ENCODE measurements at places on chromosomes 13 and 19.
A peak's percentile ranks its signal among the peaks of the same experiment; 100 is the strongest.

DNA sequence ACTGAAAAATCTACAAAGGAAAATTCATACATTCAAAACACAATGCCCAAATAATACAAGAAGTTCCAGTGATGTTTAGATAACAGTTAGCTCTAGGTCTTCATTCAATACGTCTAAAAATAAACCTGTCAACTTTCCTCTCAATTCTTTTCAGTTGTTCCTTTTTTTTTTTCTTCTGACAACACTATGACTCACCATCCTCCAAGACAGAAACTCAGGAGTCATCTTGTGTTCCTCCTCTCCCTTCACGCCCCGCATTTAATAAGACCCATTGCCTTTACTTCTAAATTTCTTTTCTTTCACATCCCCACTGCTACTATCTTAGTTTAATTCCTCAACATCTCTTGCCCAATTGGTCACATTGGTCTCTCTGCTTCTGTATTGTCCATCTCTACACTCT, 759.9 kb downstream of the GPC5 start:
- no peak for DNase-seq

- no peak for DNase-seq
Observed at GRCh38 chr13:32041429-32041828, 9.9 kb downstream of the FRY start.

GRCh38 chr19:8387688-8388611, 2.2 kb upstream of the RAB11B start:
- no peak for DNase-seq

GRCh38 chr19:28705008-28705407, 507.9 kb downstream of the UQCRFS1 start:
- no peak for DNase-seq

- peak; percentile 75 for DNase-seq
Observed at GRCh38 chr13:72651144-72651543, 76.3 kb downstream of the MZT1 start.

DNA sequence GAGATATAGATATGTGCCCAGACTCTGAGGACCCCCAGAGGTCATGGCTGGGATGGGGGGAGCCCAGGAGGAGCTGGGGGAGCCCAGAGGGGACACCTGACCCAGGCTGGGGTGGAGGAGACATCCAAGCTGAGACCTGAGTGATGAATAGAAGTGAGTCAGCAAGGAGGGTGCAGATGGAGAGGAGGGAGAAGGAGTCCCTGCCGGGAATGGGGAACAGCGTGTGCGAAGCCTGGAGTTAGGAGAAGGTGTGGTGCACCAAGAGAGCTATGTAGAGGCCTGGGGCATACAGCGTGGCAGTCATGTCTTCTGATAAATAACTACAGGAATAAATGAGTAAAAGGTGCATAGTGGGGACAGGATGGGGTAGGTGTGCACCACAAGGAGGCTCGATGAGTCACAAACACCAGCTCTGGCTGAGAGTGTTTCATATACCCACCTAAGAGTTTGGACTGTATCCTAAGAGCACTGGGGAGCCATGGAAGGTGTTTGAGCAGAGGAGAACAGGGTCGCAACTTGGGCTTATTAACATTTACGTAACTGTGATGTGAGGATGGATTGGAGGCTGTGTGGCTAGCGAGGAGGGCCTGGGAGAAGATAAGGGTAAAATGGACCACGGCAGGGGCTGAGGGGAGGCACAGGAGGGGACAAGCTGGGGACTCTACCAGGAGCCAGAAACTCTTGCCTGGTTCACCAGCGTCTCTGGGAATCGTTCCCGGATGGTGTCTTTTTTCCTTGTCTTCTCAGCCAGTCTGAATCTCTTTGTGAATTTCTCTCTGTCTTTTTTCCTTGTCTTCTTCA, 1.4 kb downstream of the CEACAM18 start:
- no peak for DNase-seq

GRCh38 chr13:101712026-101712348, 259.5 kb downstream of the ITGBL1 start:
- no peak for DNase-seq

DNA sequence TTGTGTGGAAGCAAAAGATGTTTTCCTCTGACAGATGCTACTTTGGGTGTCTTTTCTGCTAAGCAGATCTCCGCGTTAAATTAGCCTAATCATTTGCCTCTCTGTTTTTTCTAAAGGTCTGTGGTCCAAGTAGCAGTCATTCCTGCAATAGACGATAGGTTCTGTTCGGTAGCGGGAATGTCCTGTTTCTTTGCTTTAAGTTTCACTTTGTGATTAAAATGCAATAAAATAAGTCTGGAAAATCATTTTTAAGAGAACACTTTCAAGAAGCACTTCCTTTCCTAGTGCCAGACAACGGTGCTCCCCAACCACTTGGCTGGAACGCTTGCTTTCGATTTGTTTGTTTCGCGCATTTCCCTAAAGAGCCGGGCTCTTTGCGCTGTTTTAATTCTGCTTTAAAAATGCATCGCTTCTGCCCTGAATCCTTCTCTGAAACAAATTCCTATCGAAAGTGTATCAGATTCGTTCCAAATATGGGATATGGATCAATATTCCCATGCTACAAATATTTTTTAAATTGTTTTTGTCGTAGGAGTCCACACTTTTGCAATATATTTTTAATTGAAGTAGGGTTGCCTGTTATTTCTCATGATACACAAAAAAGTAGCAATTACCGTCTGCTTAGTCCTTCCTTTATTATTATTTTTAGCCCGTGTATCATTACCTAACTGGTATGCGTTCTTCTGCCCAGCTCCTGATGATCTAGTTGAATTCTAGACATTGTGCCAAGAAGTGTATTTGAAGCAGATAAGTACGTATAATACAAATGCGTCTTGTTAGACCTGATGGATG, 14.2 kb downstream of the ZIC2 start:
- DNase-seq: peak; percentile 91

- DNase-seq: no peak
Observed at GRCh38 chr19:42287827-42288107, 14.2 kb upstream of the PRR19 start.

DNA sequence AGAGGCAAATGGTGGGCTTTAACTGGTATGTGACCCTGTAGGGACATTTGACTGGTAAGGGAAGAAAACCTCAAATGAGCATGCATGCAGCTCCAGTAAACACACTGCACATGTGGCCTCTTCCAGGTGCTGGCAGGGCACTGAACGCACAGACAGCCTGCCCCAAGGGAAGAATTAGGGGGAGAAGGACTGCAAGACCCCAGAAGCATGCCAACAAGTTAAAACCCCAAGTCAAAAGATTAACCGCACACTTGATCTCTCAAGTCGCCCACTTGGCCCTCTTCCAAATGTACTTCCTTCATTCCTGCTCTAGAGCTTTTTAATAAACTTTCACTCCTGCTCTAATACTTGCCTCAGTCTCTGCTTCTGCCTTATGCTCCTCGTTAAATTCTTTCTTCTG, 46.9 kb upstream of the SLITRK1 start:
- no peak for DNase-seq

GRCh38 chr19:18233224-18233825, 7.1 kb upstream of the PDE4C start:
- DNase-seq: no peak

DNA sequence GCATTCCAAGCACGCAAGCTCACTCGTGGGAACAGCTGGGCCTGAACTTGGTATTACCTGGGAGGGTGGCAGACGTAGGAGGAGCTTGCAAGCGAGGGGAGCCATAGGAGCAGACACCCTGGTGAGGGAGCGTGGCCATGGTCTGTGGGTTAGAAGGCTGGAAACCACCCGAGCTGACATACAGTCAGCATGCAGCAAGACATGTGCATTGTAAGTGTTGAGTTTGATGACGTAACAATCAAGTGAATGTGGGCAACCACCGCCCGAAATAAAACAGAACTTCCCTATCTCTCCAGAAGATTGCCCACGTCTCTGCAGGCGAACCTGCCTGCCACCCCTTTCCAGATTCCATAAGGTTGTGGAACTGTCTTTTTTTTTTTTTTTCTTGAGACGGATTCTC, 26.8 kb downstream of the UBXN6 start:
- no peak for DNase-seq

DNA sequence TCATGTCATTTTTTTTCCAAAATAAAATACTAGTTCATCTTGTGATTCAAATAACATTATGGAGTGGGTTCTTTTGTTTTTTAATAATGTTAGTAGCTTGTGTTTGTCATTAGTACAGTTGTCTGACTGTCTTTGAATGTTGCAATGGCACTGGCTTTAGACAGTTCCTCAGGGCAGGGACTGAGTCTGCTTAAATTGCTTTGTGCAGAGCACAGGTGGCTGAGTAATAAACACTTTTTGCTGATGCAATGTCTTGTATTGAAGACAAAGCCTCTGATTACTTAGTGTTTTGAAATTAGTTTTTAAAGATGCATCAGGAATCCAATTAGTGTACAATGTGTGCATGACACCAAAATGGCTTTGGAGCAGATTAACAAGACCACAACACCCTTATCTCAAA, 88.7 kb upstream of the PCDH9 start:
- DNase-seq: no peak

All from retina (tissue), 1 donor.